ENCODE measurements at places on chromosomes 11 and 22.

- DNase-seq, result peak; percentile 22
Observed at GRCh38 chr22:17369439-17370025, at the start of gene CECR2. CECR2 (plus strand) TSS chr22:17369460; CDS start chr22:17369784, 324 bp downstream.

DNA sequence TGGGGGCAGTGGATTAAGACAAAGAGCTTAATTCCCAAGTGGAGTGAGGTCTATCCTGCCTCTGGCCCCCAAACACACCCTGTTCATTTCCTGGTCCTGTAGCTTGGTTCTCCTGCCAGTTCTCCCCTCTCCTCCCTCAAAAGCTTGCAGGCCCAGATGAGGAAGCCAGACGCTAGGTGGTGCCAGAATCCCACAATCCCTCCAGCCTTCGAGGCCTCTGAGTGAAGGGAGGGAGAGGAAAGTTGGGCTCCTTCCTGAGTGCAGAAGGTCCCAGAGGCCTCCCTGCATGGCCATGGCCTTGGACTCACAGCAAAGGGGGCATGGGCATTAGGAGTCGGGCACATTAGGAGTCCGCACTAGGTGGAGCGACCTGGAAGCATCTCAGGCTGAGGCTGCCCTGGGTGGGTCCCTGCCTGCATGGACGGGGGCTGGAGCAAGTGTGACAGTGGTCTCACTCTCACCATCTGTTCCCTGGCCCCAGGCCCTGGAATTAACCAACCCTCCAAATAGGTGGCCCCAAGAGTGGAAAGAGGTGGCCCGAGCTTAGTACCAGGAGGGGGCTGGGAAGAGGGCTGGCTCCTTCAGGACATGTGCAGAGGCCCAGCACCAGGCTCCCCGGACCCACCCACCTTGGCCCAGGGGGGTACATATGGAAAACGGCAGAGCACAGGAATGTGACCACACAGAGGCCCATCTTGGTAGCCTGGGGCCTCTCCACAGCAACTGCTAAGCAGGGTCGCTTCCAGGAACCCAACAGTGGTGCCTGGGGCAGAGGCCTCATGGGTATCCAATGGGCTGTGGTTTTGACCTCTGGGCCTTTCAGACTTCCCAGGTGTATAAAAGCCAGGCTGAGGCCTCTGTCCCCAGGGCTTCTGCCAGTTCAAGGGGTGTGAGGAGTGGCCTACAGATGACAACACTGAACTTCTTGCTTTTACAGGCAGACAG lies 5.2 kb downstream of the FXYD2 start:
- no peak for DNase-seq

GRCh38 chr11:61010466-61011228 lies 39.2 kb downstream of the CD6 start:
- no peak for DNase-seq

GRCh38 chr22:42788021-42788420 lies 67.4 kb upstream of the A4GALT start:
- no peak for DNase-seq

DNA sequence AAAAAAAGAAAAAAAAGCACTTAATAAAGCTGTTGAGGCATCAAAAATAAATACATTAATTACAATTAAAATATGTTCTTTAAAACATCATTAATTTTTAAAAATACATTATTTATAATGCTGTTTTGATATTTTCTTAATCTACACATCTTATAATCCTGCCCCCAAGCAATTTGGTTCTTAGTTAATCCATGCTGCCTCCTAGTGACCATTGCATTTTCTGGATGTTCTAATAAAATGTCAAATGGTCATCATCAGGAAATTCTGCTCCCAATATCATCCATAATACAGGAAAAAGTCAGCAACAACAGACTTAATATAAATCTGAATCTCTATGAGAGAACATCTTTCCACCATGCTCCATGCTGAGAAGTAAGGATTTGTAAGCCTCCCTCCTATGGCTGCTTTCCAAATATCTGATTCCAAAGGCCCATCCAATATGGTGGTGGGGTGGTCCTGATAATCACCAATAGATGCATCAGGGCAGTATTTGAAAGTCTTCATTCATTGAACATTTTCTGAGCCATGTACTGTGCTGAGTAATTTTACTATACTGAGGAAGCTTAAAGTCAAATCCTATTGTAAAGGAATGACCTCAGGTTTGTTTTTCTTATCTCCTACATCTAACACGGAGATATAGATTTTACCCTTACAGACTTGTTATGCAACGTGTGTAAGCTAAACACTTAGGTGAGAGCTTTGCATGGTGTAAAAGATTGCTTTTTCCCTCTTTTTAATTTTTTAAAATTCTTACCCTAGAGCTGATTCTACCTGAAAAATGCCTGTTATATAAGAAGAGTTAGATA lies 124.7 kb upstream of the BMAL1 start:
- DNase-seq, result no peak

DNA sequence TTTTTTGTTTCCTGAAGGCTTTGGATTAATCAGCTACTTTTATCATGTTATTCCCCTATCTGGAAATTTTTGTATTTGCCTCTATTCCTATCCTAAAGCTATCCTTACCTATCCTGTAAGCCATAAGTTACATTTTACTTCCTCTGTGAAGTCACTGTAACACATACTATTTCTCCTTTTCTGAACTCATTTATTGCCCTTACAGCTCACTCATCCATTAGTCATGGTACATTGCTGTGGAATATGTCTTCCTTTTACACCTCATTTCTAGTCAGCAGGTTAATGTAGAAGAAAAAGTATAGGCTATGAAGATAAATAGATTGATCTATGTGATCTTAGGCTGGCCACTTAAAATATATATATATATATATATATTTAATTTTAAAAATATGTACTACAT lies 28.0 kb downstream of the SWAP70 start:
- no peak for DNase-seq

DNA sequence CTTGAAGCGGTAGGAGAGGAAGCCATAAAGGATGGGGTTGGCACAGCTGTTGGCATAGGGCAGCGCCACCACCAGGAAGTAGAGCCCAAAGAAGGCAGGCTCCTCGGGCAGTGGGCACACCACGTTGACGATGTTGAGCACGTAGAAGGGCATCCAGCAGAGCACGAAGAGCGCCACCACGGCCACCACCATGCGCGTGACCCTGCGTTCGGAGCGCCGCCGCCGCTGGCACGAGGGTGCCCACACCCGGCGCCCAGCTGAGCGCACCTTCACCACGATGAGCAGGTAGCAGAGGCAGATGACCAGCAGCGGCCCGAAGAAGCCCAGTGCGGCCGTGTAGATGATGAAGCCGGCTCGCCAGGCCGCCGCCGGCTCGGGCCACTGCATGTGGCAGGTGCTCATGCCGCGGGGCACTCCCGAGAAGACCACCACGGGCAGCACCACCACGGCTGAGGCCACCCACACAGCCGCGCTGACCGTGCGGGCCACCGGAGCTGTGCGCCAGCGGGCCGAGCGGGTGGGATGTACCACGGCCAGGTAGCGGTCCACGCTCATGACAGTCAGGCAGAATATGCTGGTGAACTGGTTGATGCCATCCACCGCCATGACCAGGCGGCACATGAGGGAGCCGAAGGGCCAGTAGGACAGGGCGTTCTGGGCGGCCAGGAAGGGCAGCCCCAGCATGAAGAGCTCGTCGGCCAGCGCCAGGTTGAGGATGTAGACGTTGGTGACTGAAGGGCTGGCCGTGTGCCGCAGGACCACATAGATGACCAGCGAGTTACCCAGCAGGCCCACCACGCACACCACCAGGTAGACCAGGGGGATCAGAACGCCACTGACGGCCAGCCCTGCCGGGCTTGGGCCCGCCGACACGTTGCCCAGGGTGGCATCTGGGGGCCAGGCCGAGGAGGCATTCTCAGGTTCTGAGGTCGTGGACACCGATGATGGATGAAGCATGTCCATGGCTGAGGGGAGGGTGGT lies 5.1 kb downstream of the SSTR3 start:
- DNase-seq, result no peak

DNA sequence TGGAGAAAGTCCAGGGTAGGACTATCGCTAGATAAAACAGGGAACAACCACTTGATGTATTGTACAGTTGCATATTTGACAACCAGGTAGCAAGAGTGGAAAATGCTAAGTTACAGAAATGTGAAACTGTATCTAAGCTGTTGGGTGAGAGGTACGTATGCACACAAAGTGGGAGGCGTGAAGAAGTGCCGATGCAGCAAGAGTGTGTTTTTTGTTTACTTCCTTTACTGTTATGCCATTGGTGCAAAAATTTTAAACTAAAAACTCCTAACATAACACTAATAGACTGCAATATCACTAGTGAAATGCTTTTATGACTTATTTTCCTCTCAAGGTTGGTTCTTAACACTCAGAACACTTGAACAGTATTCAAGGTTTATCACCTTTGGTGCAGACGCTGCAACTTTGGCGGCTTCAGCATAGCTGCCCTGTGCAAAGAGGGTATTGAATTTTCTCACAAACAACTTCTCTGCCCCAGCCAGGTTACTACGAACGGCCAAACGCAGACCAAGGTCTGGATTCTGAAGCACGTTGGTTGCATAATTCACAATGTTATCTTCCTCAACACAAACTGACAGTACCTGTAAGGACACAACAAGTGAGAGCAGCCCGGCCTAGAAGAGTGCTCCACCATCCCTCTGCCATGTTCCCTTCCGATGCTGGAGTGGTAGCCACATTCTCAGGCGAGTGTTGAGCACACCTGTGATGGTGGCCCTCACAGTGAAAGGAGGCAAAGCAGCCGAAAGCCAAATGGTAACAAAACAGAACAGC lies 55.8 kb upstream of the SLC25A1 start:
- DNase-seq, result no peak

DNA sequence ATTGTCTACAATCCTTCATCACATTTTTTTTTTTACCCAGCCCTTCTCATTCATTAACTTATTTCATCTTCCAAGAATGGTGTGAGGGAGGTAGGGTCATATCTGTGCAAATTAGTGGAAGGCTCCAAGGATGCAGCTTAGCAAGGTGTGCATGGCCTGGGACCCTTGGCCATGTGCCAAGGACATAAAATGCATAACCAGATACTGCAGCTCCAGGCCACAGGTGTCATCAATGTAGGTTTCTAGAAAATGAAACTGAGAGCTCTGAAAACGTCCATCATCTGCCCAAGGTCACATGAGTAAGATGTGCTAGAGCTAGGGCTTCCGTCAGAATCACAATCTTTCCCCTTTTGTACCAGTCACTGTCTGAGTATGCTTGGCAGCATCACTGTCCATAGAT lies 29.8 kb downstream of the ANKK1 start:
- DNase-seq, result no peak

GRCh38 chr11:103659743-103660142 lies 376.7 kb upstream of the DDI1 start:
- DNase-seq, result no peak

DNA sequence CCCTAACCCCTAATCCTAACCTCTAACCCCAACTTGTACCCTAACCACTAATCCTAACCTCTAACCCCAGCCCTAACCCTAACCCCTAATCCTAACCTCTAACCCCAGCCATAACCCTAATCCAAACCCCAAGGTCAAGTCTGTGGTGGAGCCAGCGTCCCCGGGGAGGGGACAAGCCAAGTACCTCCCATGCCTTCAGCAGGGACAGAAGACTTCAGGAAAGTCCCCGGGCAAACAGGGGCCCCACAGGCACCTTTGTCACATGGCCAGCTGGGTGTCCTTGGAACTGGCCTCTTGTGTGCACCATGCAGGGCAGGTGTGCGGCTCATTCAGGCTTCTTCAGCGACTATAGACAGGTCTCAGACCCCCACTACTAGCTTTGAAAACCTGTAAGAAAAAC lies 555.8 kb downstream of the BRD1 start:
- no peak for DNase-seq

GRCh38 chr11:41498726-41499125 lies 39.3 kb upstream of the LRRC4C start:
- no peak for DNase-seq

GRCh38 chr22:19859861-19860510 lies 5.3 kb upstream of the GNB1L start:
- DNase-seq, result no peak

GRCh38 chr22:49779853-49780697 lies 47.6 kb downstream of the BRD1 start:
- no peak for DNase-seq

DNA sequence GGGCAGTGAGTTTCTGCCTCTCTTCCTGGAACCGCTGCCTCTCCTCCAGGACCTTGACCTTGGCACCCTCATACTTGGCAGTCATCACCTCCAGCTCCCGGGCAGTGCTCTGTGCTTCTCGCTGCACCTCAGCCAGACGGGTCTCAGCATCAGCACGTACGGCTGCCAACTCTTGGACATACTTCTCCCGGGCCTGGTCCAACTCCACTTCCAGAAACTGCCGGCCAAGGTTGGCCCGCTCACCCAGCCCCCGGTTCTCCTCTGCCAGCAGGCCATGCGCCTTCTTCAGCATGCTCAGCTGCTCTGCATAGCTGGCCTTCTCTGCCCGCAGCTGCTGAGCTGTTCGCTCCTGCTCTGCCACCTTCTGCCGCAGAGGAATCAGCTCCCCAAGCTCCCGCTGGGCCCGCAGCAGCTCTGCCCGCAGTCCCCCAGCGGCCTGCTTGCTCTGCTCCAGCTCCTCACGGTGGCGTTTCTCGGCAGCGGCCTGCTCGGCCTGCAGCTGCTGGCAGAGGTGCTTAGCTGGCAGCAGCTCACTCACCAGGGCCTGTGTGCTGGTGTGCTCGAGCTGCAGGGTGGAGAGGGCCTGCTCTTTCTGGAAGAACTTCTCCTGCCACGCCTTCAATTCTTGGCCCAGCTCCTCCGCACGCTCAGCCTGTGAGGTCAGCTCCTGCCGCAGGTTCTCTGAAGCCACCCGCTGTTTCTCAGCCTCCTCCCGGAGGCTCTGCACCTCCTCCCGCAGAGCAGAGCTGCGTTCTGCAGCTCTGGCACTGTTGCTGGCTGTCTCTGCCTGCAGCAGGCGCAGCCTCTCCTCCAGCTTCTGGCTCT lies 14.4 kb downstream of the IL18BP start:
- DNase-seq, result no peak

DNA sequence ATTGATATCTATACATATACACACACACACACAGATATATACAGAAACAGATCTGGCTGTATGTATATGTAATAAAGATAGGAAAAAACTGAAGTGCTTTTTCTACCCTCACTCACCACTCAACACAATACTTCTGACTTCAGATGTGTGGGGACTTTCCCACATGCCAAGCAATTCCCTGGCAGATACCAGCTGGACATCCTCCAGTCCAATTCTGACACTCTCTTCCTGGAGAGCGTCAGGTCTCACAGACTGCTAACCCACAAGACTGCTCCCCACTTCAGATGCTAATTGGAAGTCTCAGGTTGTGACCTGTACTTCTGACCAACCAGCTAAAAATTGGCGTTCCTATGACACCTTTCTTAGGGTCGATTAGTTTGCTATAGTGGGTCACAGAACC lies 140.6 kb downstream of the ATG16L2 start:
- no peak for DNase-seq

Measured in germinal center (tissue), 1 donor.